PC-9 (cell line): ENCODE measurements at places on chromosomes 7 and 10. TPM values are rescaled to one million over a fixed set of nuclear protein-coding genes. Genes with fewer than 3 reads are reported as not detected.
A peak's percentile ranks its signal among the peaks of the same experiment; 100 is the strongest.

DNA sequence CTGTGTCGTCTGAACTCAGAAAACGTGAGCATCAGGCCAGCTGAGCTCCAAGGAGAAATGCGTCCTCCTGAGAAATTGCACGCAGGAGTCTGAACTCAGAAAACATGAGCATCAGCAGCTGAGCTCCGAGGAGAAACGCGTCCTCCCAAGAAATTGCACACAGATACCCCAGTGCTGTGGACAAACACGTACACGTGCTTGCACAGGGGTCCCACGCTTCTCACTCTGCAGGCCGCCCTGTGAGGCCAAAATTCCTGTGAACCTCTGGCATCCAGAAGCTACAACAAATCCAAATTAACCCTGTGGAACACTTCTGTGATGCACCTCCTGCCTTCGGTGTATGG, 133.8 kb downstream of the WDR37 start:
- H3K4me3 ChIP-seq, result no peak overlapping the region
- no peak for DNase-seq
- H3K27ac ChIP-seq, result no peak overlapping the region
- no peaks in the 10 kb centered on the region for H3K4me1 ChIP-seq

GRCh38 chr7:102248081-102248455, 38.6 kb upstream of the SH2B2 start:
- H3K4me3 ChIP-seq, result no peak overlapping the region
- no peaks in the 10 kb centered on the region for H3K27me3 ChIP-seq
- peaks cover 11% of the 10 kb centered on the region for H3K4me1 ChIP-seq

DNA sequence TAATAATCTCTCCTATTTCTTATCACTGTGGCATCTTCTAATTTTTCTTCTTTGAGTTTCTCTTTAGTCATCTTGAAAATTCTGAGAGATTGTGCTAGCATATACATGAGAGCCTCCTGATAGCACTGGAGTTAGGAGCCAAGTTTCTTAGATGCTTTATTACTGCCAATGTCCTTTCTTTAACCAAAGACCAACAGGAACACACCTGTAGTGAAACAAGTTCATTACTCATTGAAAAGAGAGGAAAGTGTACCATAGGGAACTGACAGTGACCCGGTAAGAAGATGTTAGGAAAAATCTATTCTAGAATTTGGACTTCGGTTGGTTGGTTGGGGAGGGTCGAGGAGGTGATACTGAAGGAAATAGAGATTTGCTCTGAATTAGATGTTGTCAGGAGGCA, 27.1 kb upstream of the CD36 start:
- H3K36me3 ChIP-seq, result no peaks in the 10 kb centered on the region
- no peak for DNase-seq
- no peaks in the 10 kb centered on the region for H3K27me3 ChIP-seq
- H3K4me3 ChIP-seq, result no peak overlapping the region
- H3K27ac ChIP-seq, result peak overlapping the region; percentile 20
- H3K4me1 ChIP-seq, result peaks cover 19% of the 10 kb centered on the region

DNA sequence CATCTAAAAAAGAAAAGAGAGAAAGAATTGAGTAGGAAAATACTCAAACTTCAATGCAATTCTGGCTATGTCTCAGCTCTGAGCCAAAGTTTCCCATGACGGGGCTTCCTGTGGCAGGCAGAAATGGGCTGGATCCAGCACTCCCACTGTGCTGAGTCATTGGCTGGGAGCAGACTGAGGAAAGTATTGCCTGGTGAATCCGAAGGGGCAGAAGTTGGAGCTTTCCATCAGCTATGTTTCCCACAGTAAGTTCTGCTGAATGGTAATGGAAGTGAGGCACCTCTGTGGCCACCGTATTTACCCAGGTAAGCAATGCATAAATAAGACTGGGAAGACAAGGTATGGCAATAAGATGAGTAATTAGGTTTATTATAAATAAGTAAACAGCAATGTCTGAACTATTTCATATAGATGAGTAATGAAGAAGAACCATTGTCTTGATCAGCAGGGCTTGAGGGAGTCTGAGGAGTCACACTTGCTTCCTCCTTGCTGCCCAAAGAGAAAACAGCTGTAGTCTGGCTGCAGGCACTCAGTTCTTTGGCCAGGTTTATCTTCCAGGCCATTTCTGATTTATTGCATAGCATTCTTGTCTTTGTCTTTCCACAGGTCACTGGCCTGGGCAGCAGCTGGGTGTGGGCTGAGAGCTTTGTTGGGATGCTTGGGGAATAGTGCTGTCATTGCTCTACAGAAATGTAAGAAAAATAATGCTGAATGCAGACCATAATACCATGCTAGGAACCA, 255.3 kb downstream of the DNAJB9 start:
- no peak overlapping the region for H3K4me3 ChIP-seq
- peak; percentile 20 for DNase-seq
- H3K27ac ChIP-seq, result no peak overlapping the region
- no peaks in the 10 kb centered on the region for H3K36me3 ChIP-seq
- H3K27me3 ChIP-seq, result no peaks in the 10 kb centered on the region
- no peaks in the 10 kb centered on the region for H3K4me1 ChIP-seq

DNA sequence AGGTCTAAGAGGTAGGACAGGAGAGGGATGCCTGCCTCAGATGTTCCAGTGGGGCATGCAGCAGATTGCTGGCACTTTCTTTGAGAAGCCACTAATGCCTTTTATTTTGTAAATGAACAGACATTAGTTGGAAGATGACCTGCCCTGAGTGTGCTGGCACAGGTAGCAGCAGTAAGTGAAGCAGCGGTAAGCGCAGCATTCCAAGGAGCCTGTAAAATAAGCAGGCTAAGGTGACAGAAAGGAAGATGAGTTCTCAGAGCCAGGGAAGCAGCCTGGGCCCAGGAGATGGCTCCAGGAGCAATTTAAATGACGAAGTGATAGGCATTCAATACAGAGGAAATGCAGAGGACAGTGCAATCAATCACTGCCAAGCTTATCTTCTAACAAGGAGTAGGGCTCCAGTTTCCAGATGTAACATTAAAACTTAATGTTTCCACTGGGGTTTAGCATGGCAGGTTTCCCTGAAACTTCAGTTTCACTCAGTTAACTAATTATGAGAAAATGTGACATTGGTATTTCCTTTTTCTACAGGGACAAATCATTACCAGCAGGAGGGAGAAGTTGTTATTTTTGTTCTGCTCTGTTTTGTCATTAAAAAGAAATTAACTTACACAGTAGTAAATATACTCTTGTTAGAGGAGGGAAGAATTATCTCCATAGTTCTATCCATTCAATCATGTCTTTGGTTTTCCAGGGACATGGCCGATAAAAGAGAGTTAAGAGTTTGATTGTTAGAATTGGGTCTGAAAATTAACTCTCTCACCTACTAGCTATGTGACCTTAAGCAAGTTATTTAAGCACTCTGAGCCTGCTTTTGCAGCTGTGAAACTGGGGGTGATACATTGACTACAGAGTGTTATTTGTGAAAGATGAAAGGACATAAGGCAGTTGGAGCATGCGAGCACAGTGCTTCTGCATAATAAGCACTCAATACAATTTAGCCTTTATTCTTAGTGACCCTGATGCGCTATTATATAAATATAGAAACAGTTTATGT, 96.6 kb upstream of the PTN start:
- no peak overlapping the region for H3K4me3 ChIP-seq
- no peaks in the 10 kb centered on the region for H3K4me1 ChIP-seq
- H3K36me3 ChIP-seq, result no peaks in the 10 kb centered on the region
- no peaks in the 10 kb centered on the region for H3K27me3 ChIP-seq
- DNase-seq, result no peak

GRCh38 chr7:2952316-2952715, 91.4 kb downstream of the CARD11 start:
- H3K27ac ChIP-seq, result no peak overlapping the region
- H3K4me1 ChIP-seq, result peaks cover 18% of the 10 kb centered on the region
- H3K36me3 ChIP-seq, result peaks cover 18% of the 10 kb centered on the region
- DNase-seq, result no peak
- H3K27me3 ChIP-seq, result no peaks in the 10 kb centered on the region

GRCh38 chr7:100166970-100167911, 1.2 kb downstream of the GAL3ST4 start:
- no peak overlapping the region for H3K27ac ChIP-seq
- no peak overlapping the region for H3K4me3 ChIP-seq
- no peaks in the 10 kb centered on the region for H3K36me3 ChIP-seq

- DNase-seq, result no peak
- H3K36me3 ChIP-seq, result no peaks in the 10 kb centered on the region
- no peaks in the 10 kb centered on the region for H3K4me1 ChIP-seq
- H3K4me3 ChIP-seq, result no peak overlapping the region
Observed at GRCh38 chr10:52644373-52645186, 128.0 kb downstream of the MBL2 start.

- H3K27me3 ChIP-seq, result peaks cover 87% of the 10 kb centered on the region
- no peak overlapping the region for H3K27ac ChIP-seq
- no peaks in the 10 kb centered on the region for H3K36me3 ChIP-seq
- DNase-seq, result no peak
- H3K4me3 ChIP-seq, result no peak overlapping the region
Observed at GRCh38 chr7:157495594-157495993, 158.8 kb downstream of the DNAJB6 start.

DNA sequence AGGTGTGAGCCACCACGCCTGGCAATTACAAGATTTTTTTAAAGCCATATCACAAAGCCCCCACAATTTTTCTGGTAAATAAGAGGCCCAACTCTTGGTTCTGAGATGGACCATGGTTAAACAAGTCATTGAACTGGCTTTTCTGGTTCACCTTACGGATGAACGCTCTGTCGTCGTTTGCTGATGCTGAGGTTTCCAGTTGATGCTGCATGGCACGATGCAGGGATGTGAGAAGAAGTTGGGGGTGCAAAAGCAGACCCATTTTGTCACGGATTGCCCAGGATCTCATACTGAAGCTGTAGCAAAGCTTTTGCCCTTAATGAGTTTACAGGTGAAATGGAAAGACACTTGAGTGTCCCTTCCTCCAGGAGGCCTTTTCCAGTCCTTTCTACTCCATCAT, 2.0 kb upstream of the IL2RA start:
- DNase-seq, result no peak
- no peaks in the 10 kb centered on the region for H3K27me3 ChIP-seq
- no peaks in the 10 kb centered on the region for H3K36me3 ChIP-seq
- no peak overlapping the region for H3K27ac ChIP-seq
- no peaks in the 10 kb centered on the region for H3K4me1 ChIP-seq
- H3K4me3 ChIP-seq, result no peak overlapping the region

KCP gene
- 9.9 and 15.4 TPM in 2 replicates for total RNA-seq

MKX gene
- not detected in 2 replicates for total RNA-seq

IRF5 gene
- total RNA-seq, result 3.4 and 5.8 TPM in 2 replicates

DNA sequence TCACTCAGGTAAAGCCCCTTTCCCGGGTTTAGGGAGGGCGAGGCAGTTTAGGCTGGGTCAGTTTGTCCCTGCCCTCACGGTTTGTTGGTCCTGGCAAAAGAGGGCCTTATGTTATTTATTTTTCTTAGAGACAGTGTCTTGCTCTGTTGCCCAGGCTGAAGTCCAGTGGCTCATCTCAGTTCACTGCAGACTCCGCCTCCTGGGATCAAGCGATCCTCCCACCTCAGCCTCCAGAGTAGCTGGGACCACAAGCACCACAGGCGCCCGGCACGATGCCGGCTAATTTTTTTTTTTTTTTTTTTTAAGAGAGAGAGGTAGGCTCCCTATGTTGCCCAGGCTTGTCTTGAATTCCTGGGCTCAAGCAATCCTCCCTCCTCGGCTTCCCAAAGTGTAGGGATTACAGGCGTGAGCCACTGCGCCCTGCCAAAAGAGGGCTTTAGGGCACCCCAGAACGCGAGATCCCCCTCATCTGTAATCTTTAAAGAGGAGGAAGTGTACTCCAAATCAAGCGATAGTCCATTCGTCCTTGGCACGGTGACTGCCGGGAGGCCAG, 626 bp upstream of the BMS1 start:
- DNase-seq, result no peak
- H3K36me3 ChIP-seq, result peaks cover 15% of the 10 kb centered on the region
- H3K27ac ChIP-seq, result peak overlapping the region; percentile 80
- peak overlapping the region; percentile 96 for H3K4me3 ChIP-seq
- H3K27me3 ChIP-seq, result peaks cover 2% of the 10 kb centered on the region; the same call in 1 of the 2 replicates

SYT15B gene
- 0.94 and 1.1 TPM in 2 replicates for total RNA-seq

GIMAP1 gene
- total RNA-seq, result not detected in 2 replicates

GRCh38 chr10:68895041-68895440, 6.1 kb upstream of the DDX50 start:
- no peak overlapping the region for H3K27ac ChIP-seq
- H3K36me3 ChIP-seq, result no peaks in the 10 kb centered on the region
- DNase-seq, result no peak
- H3K27me3 ChIP-seq, result no peaks in the 10 kb centered on the region

DNA sequence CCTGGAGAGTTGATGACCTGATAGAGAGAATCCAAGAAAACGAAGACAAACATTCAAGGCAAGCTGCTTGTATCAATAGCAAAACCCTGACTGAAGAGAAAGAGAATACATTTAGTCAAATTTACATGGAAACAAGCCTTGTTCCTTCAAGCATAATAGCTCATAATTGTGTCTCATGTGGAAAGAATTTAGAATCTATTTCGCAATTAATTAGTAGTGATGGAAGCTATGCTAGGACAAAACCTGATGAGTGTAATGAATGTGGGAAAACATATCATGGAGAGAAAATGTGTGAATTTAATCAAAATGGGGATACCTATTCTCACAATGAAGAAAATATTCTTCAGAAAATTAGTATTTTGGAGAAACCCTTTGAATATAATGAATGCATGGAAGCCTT, 18.0 kb downstream of the RBAK start:
- no peaks in the 10 kb centered on the region for H3K4me1 ChIP-seq
- no peak overlapping the region for H3K27ac ChIP-seq
- H3K4me3 ChIP-seq, result 0 out of 2 replicates have a peak overlapping the region, but pooled peaks have one; percentile 4
- DNase-seq, result no peak
- H3K36me3 ChIP-seq, result peaks cover 84% of the 10 kb centered on the region
- H3K27me3 ChIP-seq, result no peaks in the 10 kb centered on the region
